GM04504 (cell line): ENCODE measurements at places on chromosomes 12 and 14.

DNA sequence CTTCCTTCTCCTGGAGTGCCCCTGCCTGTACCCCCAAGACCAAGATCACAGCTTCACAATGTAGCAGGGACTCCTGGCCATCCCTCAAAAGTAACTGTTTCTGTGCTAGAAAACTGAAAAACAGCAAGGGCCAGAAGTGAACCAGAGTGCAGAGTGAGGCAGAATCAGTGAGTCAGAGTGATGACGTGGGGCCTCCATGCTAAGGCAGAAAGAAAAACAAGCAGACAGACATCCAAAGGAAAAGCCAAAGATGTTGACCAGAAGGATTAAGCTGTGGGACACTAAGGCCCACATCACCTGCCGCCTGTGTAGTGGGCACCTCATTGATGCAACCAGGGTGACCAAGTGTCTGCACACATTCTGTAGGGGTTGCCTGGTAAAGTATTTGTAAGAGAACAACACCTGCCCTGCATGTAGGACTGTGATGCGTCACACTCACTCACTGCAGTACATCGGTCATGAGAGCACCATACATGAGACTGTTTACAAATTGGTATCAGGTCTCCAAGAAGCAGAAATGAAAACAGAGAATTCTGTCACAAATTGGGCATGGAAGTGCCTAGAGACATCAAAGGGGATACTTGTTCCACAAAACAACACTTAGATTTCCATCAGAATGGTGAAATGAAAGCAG, 51.2 kb downstream of the ARMH4 start:
- no peak for DNase-seq

- no peak for DNase-seq
Observed at GRCh38 chr14:50092006-50092555, 24.3 kb downstream of the VCPKMT start.

DNA sequence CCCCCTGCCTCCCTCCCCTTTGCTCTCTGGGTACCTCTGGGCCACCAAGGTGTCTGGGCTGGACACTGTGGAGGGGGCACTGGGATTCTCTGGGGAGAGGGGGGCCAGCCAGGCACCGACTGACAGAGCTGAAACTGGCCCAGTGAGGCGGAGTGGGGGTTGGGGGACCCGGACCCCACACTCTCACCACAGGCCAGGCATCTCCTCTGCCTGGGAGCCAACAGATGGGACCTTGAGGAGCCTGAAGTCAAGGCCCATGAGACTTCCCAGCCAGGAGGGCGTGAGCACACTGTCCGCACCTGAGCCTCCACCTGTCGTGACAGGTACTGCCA, 39.8 kb upstream of the PPP1R13B start:
- no peak for DNase-seq

- DNase-seq: no peak
Observed at GRCh38 chr12:121804417-121805111, 755 bp downstream of the SETD1B start.

- no peak for DNase-seq
Observed at GRCh38 chr14:66477567-66477966, 8.6 kb upstream of the CCDC196 start.
